Stimulated activated CD4-positive, alpha-beta T cell treated with anti-CD3 and anti-CD28 coated beads, Interleukin-1b, Interleukin-23, amount 100 ng/mL, for 4 hours (primary cell): ENCODE measurements at places on chromosomes 7 and 10.

DNA sequence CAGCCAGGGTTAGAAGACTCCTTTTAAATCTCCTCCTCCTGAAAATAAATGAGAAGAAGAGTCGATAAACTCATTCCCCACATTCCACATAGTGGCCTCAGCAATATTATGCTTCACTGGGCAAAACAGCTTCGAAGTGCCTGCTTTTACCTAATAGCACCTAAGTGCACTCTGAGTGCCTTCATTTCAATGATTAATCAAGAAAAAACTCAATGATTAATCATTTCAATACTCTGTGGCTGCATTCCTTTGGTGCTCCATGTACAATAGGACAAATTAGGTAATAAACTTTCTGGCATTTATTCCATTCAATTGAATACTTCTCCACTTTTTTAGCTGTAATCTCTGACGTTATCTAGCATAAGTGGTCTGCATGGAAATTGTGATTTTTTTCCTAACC is 174.6 kb downstream of the CCDC71L start:
- DNase-seq: no peak

DNA sequence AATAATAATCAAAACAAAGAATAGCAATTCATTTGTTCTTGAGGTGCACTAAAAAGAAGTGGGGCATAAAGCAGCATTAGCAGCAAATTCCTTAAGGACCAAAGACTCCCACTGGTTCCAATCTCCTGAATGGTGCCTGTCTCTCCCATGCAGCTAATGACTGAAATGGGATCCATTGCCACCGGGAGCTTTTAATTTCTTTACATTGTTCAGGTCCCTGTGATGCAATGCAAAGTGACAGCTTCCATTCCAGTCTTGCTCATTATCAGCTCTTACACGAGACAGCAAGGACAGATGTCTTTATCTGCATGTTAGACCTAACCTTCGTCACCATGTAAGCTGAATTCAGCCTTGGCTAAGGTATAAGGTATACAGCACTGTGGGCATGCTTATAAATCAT is 148.1 kb downstream of the POU6F2 start:
- no peak for DNase-seq

DNA sequence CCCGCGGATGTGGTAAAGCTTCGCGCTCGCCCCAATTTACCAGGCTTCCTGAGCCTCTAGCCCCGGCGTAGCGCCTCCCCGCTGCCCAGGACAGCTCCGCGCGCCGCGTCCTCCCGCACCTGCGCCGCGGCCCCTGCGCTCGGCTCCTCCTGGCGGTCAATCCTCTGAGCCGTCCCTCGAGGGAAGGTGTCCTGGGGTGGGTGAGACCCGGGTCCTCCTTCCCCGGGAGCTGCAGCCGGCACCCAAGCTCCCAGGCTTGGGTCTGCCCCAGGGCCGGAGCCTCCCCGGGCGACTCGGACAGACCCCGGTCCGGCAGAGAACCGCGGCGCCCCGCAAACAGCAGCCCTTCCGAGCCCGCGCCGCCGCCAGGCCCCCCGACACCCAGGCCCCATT is 512 bp downstream of the OSBPL3 start:
- peak; percentile 59 for DNase-seq

DNA sequence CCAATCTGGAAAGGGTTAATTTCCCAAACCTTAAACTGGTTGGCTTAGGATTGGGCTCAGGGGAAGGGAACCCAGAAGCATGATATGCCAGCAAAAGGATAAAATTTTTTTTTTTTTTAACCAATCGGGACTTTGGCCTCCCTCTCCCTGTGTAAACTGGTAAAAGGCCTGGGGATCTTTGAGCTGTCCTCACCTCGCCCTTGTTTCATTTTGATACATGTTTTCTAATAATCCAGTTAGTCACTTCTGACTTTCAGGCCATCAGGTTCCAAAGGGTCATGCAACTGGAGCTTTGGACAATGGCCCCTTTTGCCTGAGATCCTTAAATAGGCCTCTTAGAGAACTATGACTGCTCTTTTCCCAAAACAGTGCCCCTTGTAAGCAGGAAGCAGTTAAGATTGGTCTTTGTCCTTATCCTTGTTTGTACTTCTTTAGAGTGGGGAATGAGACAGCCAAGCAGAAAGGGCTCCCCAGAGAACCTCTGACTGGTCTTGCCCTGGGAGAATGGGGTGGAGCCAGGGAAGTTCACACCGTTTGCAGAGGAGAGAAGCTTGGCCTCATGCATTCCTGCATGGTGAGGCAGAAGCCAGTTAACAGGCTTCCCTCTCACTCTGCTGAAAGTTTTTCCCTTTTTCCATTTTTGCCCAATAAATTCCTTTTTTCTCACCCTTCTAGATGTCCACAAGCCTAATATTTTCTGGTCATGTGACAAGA is 424.2 kb upstream of the CNTNAP2 start:
- no peak for DNase-seq

- DNase-seq: no peak
Observed at GRCh38 chr10:79336276-79336675, 11.0 kb upstream of the PPIF start.

DNA sequence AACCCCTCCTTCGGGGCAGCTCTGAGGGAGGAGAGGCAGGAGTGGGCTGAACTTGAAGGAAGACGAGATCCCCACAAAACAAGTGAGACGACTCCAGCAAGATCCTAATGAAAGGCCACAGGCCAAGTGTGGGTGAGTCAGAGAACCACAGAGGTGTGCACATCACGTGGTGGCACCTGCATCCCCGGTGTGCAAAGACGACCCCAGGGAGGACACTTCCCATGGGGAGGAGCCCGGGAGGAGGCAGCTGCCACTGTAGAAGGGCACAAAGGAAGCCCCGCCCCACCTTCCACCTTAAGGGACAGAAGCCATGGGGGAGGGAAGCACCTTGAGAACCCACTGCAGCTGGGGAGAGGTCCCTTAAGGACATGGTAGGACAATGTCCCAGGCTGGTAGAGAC is 45.7 kb downstream of the ESYT2 start:
- no peak for DNase-seq

- no peak for DNase-seq
Observed at GRCh38 chr10:66604195-66604594, 321.6 kb upstream of the LRRTM3 start.

- no peak for DNase-seq
Observed at GRCh38 chr10:105406488-105406887, 765.4 kb downstream of the SORCS3 start.

DNA sequence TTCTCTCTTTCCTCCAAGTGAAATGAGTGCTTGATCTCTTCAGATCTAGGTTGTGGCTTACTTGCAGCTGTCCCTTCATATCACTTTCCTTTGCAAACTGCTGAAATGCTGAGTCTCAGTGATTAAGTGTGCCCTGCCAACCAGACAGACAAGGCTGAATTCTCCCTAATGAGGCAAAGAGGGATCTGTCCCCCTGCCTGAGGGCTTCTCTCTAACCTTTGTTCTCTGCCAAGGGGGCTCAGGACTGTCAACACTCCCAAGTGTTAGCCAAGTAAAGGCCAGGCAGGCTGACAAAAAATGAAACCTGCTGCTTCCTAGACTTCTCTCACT is at the start of gene MSS51:
MSS51 (minus strand) TSS at position 24 of the 330 bp plus-strand sequence. CDS start 5,277 bp downstream, outside the sequence.
- DNase-seq: no peak

DNA sequence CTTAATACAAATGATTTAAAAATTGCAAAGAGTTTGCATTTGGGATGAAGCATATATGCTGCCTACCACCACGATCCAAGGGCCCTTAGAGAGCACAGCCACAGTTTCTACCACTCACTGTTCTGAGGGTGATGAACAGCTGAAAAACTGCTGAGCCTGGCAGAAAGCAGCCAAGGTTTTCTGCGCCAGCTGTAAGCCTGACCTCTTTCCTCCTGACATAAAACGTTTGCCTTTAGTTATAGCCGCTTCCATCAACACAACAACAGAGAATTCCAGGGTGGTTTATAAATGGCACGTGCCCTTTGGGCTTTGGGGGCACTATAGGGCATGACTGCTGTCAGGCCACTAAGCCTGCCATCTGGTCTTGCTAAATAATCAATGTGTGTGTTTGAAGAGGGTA is 222.8 kb downstream of the RELN start:
- no peak for DNase-seq

DNA sequence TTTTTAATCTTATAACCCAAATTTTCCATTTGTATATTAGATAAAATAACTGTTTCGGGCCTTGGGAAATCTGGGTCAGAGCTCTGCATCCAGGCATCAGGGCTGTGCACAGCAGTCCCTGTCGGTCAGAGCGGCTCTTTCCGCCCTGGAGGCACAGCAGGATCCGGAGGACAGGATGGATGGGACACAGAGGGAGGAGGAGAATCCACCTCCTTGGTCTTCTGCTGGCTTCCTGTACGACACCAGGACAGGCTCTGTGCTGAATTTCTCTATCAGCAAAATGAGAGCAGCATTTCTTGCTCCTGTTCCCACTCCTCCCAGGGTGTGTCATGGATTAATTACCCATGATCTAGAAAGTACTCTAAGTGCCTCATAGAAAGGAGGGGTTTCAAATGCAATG is 254.9 kb downstream of the SKAP2 start:
- no peak for DNase-seq

GRCh38 chr10:90504172-90504571 is 353.7 kb downstream of the HTR7 start:
- no peak for DNase-seq

GRCh38 chr7:70696201-70696754 is 435.7 kb upstream of the GALNT17 start:
- no peak for DNase-seq

GRCh38 chr10:110527731-110528171 is 30.0 kb downstream of the DUSP5 start:
- DNase-seq: no peak

- DNase-seq: no peak
Observed at GRCh38 chr10:86960003-86960862, 1.8 kb downstream of the SNCG start.

DNA sequence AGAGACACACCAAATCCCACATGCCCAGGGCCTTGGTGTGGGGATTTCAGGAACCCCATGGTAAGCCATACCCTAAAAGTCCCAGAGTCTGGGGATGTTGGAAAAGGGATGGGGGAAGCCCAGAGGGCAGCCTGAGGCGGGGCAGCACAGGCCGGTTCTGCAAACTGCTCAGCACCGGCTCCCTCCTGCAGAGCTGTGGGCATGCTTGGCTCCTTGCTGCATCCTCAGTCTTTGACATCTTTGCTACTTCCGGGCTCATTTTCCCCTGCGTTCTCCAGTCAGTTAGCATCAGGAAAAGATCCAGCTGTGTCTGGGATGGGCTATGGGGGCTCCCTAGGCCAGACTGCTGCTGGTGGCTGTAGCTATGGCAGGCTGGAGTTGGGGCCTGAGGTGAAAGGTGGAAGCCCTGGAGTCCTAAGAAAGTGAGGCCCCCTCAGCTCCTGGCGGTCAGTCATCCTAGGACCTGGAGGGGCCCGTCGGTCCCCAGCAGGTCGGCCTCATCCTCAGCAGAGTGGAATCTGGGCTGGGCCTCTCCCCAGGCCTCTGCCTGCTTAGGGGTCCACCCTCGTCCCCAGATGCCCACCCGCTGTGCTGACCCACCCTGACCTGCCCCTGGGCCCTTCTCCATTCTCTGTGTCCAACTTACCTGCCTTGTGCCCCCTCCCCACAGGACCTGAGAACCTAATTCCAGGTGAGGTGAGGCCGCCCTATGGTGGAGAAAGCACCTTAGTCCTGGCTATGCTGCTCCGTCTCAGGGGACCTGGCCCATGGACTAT is 9.3 kb downstream of the TBATA start:
- DNase-seq: no peak

DNA sequence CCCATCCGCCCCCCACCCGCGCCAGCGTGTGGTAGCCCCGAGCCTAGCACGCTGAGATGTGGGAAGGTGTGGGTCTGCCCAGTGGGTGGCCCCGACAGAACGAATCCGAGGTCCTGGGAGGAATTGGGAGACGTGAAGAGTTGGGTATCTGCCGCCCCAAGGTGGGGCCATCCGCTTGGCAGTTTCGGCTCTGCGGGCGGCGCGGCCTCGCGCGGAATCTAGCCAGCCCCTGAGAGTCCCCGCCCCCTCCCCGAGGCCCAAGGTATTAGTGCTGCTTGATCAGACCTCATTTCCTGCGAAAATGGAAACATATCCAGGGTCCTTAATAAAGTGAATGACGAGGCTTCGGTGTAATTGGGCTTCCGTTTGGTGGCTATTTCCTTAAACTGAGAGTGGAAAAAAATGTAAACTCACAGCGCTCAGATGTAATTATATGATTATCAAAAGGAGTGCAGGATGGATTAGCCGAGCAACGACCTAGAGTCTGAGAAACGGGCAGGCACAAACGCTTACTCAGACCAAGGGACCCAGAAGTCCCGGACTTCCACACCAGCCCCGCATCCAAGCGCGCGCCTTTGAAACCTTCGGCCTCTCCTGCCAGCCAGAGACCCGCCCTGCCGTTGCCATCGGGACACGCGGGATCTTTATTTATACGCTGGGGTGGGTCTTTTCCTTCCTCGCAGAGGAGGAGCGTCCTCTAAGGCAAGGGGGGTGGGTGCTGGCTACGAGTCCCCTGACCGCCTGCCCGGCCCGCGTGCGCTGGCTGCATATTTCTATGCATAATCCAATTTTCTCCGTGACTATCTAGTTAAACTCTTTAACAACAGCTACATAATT is 12.8 kb downstream of the LBX1 start:
- no peak for DNase-seq

DNA sequence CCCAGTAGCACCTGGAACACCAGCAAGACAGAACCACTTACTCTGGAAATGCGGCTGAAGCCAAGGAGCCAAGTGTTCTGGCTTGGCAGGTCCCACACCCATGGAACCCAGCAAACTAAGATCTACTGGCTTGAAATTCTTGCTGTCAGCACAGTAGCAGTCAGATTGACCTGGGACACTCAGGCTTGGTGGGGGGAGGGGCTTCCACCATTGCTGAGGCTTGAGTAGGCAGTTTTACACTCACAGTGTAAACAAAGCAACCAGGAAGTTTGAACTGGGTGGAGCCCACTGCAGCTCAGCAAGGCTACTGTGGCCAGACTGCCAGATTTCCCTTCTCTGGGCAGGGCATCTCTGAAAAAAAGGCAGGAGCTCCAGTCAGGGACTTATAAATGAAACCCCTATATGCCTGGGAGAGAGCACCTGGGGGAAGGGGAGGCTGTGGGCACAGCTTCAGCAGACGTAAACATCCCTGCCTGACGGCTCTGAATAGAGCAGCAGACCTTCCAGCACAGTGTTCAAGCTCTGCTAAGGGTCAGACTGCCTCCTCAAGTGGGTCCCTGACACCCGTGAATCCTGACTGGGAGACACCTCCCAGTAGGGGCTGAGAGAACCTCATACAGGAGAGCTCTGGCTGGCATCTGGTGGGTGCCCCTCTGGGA is 121.2 kb downstream of the MTERF1 start:
- DNase-seq: no peak

DNA sequence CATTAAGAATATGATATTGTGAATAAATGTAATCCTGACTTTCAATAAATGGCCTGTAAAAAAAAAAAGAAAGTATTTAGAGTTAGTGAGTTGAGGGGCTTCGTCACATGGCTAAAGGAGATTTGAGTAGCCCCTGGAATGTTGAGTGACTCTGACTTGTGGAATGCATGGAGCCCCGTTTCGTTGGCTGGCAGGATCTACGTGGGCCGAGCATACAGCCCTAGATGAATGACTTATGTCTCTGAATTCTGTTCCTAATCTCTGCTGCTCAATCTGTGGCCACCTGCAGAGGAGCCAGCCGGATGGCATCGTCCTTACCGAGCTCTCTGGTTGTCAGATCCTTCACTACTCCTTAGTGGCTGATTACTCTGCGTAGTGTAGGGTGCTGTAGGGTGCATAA is 155.7 kb downstream of the MGMT start:
- no peak for DNase-seq

GRCh38 chr7:42235741-42236161 is 1.3 kb downstream of the GLI3 start:
- no peak for DNase-seq

- DNase-seq: no peak
Observed at GRCh38 chr7:129176916-129177710, 11.3 kb upstream of the SMO start.

GRCh38 chr10:28881171-28881882 is 204.0 kb downstream of the BAMBI start:
- DNase-seq: no peak

GRCh38 chr10:7354330-7355047 is 56.3 kb downstream of the SFMBT2 start:
- DNase-seq: no peak
